ENCODE measurements at places on chromosomes 2 and 18.

DNA sequence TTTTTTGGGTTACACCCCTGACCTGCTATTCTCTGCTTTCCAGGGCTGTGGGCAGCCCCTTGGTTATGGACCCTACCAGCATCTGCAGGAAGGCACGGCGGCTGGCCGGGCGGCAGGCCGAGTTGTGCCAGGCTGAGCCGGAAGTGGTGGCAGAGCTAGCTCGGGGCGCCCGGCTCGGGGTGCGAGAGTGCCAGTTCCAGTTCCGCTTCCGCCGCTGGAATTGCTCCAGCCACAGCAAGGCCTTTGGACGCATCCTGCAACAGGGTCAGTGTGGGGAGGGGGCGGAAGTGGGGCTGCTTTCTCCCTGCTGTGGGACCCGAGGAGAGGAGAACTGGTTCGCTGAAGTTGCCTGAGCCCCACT lies 9.7 kb upstream of the WNT10A start:
- DNase-seq, result no peak

DNA sequence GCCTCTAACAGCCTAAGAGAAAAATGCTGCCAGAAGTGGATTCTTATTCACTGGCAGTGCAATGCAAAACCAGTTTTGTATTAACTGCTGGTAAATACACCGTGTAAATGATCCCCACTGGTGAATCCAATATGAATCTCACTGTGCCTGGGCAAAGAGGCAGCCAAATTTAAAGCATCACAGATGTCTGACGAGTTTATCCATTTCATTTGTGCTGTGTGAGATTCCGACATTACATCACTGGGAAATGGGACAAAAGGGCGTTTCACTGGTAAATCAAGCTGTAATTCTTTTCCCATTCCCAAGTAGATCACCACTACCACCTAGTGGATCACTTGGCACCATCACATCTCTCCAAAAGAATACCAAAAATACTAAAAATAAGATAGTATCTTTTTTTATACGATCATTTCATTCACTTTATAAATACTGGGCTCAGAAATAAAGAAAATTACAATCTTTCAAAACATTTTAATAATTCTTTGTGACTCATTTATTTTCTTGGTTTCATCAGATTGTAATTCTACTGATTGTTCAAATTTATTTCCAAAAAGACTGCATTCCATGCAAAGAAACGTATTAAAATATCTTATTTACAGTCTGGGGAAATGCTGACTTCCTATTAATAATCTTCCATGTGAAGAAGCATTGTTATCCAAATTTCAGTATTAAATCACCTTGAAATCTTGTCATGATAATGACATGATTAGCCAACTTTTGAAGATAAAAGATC lies 125.6 kb downstream of the GRB14 start:
- DNase-seq, result peak; percentile 58

- no peak for DNase-seq
These were observed 141.5 kb downstream of the COPS8 start for GRCh38 chr2:237227190-237227589.

DNA sequence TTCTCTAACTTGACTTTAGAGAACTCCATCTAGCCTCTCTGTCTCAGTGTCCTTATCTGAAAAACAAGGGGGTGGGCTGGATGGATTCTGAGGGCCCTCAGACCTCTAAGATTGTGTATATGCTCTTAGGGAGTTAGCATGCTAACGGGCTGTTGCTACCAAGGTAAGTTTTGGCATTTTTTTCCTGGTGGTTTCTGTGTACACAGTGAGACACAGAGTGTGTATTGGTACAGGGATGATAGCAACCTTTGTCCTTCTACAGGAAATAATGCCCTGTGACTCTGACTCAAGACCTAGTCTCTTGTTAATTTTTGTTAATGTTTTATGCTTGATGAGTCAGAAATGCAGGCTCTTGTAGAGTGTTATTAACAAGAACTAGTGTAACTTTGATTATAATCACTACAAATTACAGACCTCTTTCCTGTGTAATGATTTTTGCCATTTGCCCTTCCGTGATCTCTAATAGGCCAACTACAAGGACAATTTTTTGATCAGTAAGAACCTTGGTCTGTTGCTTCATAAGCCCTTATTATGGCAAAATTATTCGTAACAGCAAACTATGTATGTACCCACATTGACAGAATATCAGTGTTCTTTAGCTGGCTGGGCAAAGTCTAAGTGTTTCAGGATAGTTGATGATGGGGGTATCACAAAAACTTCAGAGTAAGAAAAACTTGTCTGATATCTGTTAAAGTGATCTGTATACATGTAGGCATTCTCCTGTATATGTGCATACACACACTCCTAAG lies 89.7 kb downstream of the SPTBN1 start:
- DNase-seq, result peak; percentile 27

- no peak for DNase-seq
These were observed 3.5 kb upstream of the PARD6G start for GRCh38 chr18:80250740-80251364.

DNA sequence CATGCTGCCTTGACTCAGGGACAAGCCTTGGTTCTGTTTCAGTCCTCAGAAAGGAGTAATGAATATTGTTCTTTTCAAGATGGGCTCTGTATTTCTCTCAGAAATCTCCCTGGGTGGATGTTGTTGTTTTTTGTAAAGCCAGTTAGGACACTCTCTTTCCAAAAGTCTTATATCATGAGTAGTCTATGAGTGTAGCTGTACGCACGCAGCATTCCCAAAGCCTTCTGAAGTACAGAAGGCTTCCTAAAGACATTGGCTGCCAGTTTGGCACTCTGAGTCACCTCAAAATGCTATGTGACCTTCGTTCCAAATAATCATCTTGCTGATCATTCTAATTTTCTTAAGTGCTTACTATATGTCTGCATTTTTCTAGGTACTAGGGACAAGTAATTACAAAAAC lies 16.7 kb upstream of the GTF2A1L start:
- peak; percentile 65 for DNase-seq

DNA sequence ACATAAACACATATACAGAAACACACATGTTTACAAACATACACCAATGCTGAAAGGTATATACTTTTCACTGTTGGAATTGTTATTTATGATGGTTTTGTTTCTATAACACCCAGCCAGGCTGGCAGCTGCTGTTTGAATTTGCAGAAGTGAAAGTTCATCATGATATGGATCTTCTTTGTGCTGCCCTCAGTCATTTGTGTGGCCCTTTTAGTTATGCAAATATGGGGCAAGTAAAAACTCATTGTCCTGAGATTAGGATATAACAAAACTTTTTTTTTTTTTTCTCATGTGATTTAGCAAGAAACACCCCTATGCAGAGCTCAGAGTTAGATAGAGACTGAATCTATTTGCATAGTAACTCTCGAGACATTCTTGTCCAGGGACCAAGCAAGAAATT lies 714.1 kb downstream of the KCNJ3 start:
- no peak for DNase-seq

DNA sequence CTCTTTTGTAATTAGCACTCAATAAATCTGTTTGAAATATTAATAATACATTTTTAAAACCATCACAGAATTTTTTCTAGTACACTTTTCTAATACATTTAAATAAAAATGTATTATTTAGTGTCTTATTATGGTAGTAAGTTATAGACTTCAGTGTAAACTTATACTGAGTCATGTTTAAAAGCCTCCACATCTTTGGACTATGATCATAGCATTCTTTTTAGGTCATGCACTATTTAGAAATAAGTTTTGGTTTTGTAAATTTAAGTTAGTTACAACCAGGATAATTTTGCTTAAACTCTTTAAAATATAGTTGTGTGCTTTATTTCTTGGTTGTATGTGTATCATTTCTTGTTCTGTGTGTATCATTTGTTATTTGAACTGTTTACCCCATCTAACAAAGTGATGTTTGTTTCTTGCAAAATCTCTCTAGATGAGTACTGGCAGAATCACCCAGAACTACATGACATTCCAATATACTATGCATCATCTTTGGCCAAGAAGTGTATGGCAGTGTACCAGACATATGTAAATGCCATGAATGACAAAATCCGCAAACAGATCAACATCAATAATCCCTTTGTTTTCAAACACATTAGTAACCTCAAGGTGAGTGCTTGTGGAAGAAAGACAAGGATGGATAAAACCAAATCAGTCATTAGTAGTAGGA lies 16.7 kb downstream of the CPSF3 start:
- DNase-seq, result peak; percentile 70

GRCh38 chr2:190272457-190272842 lies 47.2 kb downstream of the HIBCH start:
- no peak for DNase-seq

GRCh38 chr2:109516445-109517117 lies 97.2 kb downstream of the SEPTIN10 start:
- DNase-seq, result no peak

DNA sequence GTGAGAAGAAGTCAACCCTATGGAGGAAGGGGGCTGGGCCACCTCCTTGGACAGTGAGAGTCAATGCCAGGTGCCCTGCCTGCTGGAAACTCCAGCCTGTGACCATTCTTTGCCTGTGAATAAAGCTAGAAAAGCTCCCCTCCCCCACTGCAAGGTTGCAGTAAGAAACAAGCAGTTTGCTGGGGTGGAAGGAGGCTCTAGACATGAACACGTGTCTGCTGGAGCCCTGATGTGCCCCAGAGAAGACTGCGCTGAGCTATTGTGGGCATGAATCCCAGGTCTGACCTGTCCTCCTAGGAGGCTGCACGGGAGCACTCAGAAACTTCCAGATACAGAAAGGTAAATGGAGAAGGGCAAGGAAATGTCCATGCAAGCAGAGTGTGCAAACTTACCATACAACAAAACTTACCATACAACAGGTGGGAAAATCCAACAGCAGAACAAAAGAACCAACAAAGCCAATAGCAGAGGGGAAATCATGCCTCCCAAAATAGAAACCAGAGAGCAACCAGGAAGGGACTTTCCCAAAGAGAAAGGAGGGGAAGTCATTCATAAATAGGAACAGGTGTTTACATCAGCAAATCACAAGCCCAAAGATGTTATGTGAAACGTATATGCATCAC lies 278.7 kb downstream of the BCL2 start:
- DNase-seq, result no peak

DNA sequence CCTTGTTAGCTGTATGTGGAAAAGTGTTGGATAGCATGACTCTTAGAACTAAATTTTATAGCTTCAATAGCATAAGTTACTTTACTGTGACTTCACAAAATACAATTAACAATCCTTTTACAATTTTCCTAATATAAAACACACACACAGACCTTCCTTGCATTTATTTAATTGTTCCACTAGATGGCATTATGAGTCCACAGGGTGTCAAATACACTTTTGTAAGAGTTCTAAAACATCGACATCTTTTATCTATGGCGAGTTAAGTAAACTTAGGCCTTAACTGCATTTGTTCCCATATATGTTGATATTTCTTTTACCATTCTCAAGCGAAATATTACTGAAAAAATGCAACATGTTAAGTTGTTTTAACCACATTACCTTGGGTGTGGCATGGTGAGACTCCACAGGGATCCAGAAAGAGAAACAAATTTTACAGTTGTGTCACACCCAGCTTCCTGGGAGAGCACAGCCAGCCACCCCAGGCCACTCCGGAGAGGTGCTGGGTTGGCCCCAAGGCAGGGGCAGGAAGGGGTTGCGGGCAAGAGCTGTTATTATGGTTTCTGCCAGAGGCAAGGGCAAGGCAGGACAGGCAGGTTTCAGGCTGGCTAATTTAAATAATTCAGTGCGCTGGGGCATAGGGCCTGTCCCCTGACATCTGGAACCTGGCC lies 312.4 kb upstream of the MC4R start:
- DNase-seq, result peak; percentile 19

DNA sequence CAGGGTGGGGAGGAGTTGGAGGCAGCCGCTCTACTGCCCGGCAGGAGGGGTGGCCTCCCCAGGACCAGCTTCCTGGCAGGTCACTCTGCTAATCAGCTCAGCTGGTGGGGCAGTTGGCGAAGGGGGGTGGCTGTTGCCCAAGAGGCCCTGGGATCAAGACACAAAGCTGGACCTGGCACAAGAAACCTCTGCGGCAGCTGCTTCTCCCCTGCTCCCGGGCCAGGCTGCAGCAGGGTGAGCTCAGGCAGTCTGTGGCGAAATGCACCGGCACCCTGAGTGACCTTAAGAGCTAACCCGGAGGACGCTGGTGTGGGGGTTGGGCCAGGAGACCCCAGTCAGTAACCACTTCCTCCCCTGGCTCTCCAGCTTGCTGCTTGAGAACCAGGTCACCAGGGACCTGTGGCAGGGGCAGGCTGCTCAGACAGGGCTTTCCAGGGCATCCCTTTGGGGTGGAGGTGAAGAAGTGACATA lies 31.1 kb downstream of the TOGARAM2 start:
- peak; percentile 53 for DNase-seq

DNA sequence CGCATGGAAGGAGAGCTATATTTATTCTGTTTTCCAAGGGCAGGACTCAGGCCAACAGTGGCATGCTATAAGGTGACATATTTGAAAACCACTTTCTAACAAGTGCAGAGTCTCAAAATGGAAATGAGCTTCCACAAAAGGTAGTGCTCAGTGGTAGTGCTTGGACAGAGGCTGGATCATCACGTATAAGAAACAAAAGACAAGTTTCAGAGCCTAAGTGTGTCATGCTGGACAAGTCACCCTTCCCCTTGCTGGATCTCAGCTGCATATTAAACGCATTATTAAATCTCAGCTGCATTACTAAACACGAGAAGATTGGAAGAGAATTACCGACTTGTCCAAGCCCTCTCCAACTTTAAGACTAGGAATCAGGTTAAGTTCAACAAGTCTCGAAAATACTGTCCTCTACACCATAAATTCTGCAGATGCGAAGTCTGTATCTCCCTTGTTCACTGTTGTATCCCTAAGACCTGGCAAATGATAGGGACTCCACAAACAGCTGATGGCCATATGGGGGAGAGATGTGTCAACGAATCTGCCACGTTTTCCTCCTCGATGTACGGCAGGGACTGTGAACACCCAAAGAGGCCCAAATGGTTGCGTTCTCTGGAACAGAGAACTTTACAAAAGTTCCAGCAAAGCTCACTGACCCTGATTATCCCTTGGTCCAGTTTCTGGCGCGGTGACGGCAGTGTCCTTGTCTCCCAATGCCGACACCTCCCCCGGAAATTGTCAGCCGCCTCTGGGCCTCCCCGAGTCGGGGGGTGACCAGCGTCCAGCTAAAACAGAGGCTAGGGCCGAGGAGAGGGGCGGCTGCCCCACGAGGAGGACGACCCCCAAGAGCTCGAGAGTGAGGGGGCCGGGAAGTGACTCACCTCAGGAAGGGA lies 611 bp downstream of the NOL10 start:
- DNase-seq, result no peak

Data from fibroblast of gingiva (primary cell).